GM10248 (cell line): ENCODE measurements at places on chromosomes 1 and 21.

DNA sequence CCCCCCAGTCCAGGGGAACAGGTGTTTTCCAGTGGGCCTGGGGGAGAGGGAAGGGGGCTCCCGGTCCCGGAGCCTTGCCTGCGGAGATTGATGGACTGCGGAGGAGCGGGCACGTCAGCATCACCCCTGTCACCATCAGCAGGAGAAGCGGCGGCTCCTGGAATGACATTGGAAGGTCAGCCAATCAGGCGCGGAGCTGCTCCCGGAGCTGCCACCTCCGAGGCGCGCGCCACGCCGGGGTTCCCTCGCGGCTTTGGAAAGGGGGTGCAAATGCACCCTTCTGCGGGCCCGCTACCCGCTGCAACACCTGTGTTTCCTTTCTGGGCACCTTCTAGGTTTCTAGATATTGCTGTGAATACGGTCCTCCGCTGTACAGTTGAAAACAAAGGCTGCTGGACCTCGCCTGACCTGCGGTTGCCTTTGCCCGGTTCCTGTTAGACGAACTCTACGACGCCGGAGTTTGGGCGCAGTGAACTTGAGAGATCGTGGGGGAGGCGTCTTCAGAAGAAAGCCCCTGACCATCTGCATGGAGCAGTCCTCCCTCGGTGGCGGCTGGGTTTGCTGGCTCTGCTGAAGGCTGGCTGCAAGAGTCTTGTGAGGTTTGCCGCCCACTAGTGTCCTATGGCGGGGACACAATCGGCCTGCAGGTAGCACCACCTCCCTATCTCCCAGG is 5.3 kb downstream of the DSCAM start:
- no peak for DNase-seq

GRCh38 chr1:201597551-201598230 is 58.8 kb downstream of the NAV1 start:
- no peak for DNase-seq

- DNase-seq = no peak
Observed at GRCh38 chr1:1427820-1428148, 6.7 kb upstream of the ANKRD65 start.

GRCh38 chr1:68228851-68229250 is 3.5 kb downstream of the WLS start:
- DNase-seq = no peak

DNA sequence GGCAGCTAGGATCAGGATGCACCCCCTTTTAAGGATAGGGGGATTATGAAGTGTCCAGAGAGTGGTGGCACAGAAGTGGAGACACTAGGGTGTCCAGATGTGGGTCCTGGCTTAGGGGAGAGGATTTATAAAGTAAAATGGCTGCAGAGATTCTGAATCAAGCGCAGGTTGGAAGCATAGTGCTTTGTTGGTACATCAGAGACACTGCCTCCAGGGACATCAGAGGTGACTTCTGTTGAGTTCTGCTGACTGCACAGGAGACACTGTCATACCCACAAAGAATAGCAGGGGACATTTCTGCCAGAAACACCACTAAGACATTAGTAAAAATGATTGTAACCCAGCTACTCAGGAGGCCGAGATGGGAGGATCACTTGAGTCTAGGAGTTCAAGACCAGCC is 16.4 kb downstream of the GPR137B start:
- no peak for DNase-seq
